ENCODE measurements at places on chromosomes 16 and 17.

GRCh38 chr17:79133214-79133613, 58.6 kb downstream of the ENGASE start:
- DNase-seq, result no peak

- no peak for DNase-seq
Measured at GRCh38 chr16:89100601-89101302, 7.1 kb downstream of the ACSF3 start.

- DNase-seq, result no peak
Measured at GRCh38 chr17:9987779-9988585, 82.9 kb upstream of the RCVRN start.

DNA sequence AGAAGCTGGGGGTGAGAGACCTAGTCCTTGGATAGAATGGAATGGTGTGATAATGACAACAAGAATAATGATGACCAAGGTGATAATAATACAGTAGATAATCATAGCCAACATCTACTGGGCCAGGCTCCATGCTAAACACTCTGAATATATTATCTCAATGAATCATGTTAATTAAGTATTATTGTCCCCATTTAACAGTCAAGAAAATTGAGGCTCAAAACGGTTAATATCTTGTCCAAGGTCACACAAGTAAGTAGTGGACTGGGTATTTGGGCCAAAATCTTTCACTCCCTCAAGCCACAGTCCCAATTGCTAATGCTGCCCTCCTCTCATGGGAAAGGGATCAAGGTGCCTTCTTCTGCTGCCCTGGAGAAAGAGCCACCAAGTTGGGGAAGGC, 3.9 kb upstream of the KRT19 start:
- no peak for DNase-seq

DNA sequence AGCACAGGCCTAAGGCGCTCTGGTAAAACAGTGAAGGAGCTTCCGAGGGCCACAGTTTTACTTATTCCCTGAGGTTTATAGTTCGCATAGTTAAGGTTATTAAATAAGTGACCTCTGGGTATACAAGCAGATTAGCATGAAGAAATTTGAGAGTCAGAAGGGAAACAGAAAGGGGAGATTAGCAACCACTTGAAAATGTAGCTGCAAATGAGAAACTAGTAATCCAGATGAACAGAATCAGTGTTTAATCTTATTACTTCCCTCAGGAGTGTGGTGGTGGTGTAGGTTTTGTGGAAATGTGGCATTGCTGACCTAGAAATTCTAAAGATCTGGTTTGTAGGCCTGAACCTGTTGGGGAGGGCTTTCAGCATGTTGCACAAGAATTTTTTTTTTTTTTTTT, 130.4 kb downstream of the CCDC182 start:
- no peak for DNase-seq

GRCh38 chr16:73315645-73316044, 267.7 kb upstream of the ZFHX3 start:
- DNase-seq, result no peak

DNA sequence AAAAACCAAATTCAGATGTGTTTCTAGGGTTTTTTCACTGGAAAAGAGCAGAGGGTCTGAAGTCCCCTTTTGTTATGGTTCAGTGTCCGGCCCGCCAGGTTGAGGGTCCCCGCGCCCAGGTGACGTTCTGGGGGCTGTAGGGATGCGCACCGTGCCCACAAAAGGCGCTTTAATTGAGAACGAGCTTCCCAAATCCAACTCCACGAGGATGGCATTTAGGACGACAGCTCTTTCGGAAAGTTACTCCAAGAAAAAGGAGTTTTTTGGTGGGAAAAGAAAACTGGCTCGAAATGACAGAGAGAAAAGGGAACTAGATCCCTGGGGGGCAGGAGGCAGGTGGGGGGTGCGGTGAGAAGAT, 15.9 kb upstream of the ZFHX3 start:
- DNase-seq, result no peak

DNA sequence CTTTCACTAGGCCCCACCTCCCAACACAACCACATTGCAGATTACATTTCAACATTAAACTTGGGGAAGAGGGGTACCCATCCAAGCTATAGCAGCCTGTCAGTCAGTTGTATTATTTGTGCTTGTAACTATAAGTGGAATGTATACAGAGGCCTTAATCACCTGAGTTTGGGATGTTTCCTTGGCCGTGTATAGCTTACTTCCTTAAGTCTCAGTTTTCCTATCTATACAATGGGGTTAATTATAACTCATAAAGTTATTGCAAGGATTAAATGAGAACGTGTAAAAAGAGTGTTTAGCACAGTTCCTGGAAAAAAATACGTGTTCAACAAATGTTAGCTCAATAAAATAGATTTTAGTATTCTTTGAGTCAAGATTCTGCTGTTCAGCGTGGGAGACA, 165.5 kb upstream of the FAM20A start:
- no peak for DNase-seq

DNA sequence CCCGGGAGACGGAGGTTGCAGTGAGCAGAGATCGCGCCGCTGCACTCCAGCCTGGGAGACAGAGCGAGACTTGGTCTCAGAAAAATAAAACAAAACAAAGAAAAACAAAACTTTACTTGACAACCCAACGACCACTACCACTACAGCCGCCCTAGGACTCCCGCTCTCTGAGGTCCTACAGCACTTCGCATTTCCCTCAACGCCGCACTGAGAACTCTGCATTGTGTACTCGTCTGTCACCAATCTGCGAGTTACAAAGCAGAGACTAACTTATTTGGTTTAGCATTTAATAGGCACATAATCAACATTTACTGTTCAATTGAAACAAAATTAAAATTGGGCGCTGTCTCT, 479 bp upstream of the ZNF207 start:
- DNase-seq, result no peak

GRCh38 chr17:76612977-76613851, 27.6 kb upstream of the ST6GALNAC2 start:
- DNase-seq, result no peak

- DNase-seq, result no peak
Measured at GRCh38 chr17:64161380-64162176, 31.6 kb upstream of the ERN1 start.

GRCh38 chr17:21376759-21377690, 868 bp downstream of the KCNJ12 start:
- DNase-seq, result no peak

DNA sequence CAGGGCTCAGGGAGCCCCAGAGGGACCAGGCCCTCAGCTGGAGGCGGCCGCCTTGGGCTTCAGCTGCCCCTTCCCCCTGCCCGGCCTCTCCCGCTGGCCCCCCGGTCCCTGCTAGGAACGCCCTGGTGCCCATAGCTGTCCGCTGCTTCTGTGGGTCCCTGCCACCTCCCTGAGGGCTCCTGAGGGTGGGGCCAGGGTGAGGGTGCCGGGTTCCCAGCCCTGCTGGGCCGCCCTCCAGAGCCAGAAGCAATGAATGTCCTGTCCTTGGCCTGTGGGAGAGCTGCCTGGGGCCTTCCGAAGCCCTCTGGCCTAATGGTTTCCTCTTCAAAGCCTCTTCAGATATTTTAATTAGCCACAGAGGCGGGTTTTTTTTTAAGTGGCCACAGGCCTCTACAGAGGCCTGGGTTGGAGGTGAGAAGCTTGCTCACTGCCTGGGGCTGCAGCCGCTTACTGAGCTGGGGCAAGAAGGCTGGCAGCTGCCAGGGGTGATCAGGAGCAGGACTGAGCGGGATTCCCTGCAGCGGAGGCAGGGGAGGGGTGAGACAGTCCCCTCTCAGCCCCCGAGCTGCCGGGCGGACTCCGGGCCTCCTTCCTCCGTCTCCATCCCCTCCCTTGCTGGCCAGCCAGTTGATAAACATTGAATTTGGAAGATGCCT, 9.9 kb downstream of the CENPX start:
- no peak for DNase-seq

DNA sequence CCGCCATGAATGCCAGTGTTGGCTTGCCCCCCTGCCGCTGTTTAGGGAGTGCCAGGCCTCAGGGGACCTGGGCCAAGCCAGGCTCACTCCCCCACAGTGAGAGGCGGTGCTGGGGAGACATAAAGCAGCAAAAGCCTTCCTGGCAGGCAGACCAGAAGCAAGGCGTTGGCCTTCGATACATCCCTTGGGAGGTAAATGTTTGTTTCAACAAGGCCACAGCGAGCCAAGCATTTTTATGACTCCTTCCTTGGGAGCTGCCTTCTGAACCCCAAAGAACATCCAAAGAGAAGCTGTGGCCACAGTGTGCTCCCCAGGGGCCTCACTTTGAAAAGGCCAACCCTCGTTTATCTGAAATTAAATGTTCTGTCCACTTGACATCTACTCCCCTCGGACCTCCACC, 119.7 kb upstream of the CIBAR2 start:
- DNase-seq, result no peak

- DNase-seq, result no peak
Measured at GRCh38 chr17:39612935-39613464, 5.3 kb upstream of the NEUROD2 start.

DNA sequence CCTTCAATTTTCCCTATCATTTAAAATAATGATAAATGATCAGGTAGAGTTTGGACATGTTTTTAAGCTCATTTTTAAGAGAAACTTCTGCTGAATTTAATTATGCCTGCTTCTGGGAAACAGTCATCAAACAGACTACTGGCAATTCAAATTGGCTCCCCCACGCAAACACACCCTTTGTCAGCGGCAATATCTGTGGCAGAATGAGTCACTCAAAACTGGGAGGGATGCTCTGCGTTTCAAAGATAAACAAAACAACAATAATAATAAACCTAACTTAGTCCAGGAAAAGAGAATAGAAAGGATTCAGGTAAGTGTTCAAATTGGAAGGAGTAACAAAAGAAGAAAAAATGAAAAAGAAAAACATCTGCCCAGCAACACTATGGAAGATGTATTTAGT, 108.1 kb upstream of the ERCC4 start:
- DNase-seq, result no peak

DNA sequence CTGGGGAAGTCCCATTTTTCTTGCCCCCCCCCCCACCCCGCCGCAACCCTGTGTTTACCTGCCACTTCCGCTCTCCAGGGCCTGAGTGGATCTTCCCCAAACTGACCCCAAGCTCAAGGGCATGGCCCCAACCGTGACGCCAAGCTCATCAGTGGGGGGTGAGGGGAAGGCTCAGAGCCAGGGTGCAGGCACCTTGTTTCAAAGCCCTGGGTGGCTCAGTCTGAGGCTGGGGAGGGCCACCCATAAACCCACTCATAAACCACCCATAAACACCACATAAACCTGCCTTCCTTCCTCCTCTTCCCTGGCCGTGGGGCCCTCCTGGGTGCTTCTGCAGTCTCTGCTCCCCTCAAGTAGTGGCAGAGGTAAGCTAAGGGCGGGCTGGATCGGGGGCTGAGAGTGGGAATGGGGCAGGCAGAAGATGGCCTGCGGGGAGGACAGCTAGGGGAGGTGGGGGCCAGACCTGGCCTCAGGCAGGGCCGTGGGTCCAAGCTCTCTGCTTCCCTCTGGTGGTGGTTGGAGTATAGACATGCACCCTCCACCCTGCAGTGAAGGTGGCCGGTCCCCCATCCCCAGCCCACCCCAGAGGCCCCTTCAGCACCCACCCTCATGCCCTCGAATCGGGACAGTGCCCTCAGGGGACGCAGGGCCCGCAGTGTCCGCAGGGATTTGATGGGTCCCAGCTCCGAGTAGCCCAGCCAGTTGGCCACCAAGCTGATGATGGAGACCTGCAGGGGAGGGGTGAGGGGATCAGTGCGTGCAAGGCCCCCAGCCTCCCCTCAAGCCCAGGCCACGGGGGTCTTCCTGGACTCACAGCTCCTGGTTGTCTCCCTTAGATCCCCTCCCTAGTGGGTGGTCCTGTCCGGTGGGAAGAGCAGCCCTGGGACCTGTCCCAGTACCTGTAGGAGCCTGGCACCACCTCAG, 14.6 kb upstream of the CD79B start:
- DNase-seq, result no peak

GRCh38 chr17:27993723-27994310, 48.7 kb upstream of the NLK start:
- no peak for DNase-seq

- DNase-seq, result no peak
Measured at GRCh38 chr16:10675216-10675615, 19.5 kb downstream of the TEKT5 start.

DNA sequence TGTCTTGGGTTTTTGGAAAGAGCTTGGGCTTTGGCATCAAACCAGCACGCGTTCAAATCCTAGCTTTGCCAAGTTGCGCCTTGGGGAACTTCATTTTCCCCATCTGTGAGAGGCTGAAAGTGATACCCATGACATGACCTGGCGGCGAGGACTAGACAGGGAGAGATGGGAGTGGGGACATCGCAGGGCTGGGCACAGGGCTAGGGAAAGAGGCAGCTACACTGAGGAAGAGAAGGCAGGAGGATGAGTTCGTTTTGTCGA, 202.9 kb downstream of the IRF8 start:
- no peak for DNase-seq

GRCh38 chr16:6481894-6482293, 850.8 kb upstream of the RBFOX1 start:
- DNase-seq, result no peak

- no peak for DNase-seq
Measured at GRCh38 chr17:2158396-2158780, 103.5 kb downstream of the HIC1 start.

- no peak for DNase-seq
Measured at GRCh38 chr16:81767987-81768592, 11.0 kb upstream of the PLCG2 start.

GRCh38 chr17:39235555-39236449, 10.1 kb upstream of the STAC2 start:
- DNase-seq, result no peak

- no peak for DNase-seq
Measured at GRCh38 chr16:58497935-58498334, 2.0 kb upstream of the NDRG4 start.

DNA sequence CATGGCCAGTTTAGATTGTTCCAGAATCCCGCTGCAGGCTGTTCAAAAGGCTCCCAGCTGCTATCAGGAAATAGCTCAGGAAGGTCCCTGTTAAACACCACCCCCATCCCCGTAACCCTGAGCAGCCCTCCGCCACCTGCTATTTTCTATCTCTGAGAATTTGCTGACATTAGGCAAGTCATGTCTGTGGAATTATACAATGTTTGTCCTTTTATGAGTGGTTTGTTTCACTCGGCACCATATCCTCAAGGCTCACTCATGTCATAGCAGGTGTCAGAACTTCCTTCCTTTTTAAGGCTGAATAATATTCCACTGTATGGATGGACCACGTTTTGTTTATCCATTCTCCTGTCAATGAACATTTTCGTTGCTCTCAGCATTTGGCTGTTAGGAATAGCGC, 164.3 kb upstream of the FOXF1 start:
- no peak for DNase-seq

DNA sequence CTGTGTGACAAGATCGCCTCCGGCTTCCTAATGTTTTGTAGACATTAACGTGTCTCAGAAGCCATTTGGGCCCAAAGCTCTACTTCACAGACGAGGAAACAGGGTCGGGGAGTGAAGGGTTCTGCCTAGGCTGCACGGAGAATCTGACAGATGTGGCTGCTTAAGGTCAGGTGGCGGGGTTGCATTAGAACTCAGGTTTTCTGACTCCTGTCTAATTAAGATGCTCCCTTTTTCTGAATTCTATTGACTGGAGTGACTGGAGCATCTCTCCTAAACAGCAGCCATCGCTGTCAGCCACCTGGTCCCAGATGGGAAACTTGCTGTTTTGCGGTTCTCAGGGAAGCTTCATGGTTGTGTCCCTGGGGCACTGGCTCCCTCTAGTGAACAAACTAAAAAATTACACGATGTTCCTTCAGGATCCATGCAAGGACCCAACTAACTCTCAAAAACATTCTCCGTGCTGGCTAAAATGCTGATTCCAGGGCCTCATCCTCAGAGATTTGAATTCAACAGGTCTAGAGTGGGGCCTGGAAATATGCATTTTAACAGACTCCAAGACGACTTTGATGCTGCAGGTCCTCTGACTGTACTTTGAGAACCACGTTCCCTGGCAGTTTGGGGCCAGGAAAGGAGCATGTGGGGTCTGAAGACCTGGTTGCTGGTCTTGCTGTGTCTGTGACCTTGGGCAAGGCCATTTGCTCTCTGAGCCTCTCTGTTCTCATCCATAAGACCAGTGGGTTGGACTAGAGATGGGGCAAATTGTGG, 117.4 kb downstream of the IRF8 start:
- DNase-seq, result peak; percentile 8
